Caco-2 (cell line): ENCODE measurements at places on chromosomes 13 and 19. TPM values are rescaled to one million over a fixed set of nuclear protein-coding genes. Genes with fewer than 3 reads are reported as not detected.

The CYP4F3 gene
- 0.65 and 0.93 TPM in 2 replicates for total RNA-seq

The ZNF576 gene
- total RNA-seq = 13.2 and 16.9 TPM in 2 replicates

The CEACAM7 gene
- 0.44 TPM in 1 of 2 replicates, not detected in the other for total RNA-seq

The LRRC25 gene
- not detected in 2 replicates for total RNA-seq

The SLC15A1 gene
- 12.3 and 12.9 TPM in 2 replicates for total RNA-seq

- no peak overlapping the region for H3K27ac ChIP-seq
- H3K4me1 ChIP-seq = no peaks in the 10 kb centered on the region
- H3K27me3 ChIP-seq = no peaks in the 10 kb centered on the region
- no peak for DNase-seq
- H3K4me3 ChIP-seq = no peak overlapping the region
- no peaks in the 10 kb centered on the region for H3K36me3 ChIP-seq
Measured at GRCh38 chr19:19543101-19543500, 5.0 kb downstream of the CILP2 start.

DNA sequence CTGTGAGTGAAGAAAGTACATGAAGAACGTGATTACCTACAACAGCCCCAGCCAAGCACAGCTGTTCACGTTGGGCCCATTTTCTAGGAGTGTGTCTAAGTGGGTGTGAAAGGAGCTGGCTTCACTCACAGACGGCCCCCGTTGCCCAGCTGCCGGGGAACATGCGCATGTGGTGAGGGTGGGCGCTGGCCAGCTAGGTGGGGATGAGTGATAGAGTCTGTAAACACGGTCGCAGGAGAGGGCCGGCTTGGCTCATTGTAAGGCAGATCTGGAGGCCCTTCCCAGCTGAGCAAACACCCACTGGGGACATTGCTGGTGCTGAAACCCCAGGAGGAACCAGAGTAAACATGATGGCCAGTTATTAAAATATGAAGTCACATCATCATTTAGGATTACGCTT, 160.5 kb downstream of the TEX29 start:
- H3K27ac ChIP-seq = no peak overlapping the region
- no peak overlapping the region for H3K4me3 ChIP-seq
- H3K4me1 ChIP-seq = no peaks in the 10 kb centered on the region

GRCh38 chr19:18373892-18374629, 11.9 kb upstream of the GDF15 start:
- peak; percentile 95 for DNase-seq
- H3K36me3 ChIP-seq = no peaks in the 10 kb centered on the region

DNA sequence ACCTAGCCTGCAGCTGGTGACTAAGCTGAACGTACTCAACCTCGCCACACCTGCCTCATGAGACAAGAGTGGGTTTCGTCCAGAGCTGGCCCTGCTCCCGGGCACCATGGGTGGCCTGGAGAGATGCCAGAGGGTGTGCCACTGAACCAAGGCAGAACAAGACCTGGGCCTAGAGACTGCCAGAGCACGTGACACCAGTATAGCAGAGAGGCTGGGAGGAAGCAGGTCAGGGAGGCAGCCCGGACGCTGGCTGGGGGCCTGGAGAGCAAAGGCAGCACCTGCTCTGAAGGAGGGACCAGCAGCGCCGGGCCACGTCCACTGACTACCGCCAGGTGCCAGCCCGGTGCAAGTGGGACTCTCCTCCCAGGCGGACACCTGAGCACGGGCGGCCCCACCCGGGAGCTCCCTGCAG, 7.3 kb upstream of the C13orf46 start:
- no peaks in the 10 kb centered on the region for H3K36me3 ChIP-seq
- no peak overlapping the region for H3K27ac ChIP-seq
- no peak overlapping the region for H3K4me3 ChIP-seq
- DNase-seq = peak; percentile 31
- H3K27me3 ChIP-seq = no peaks in the 10 kb centered on the region

DNA sequence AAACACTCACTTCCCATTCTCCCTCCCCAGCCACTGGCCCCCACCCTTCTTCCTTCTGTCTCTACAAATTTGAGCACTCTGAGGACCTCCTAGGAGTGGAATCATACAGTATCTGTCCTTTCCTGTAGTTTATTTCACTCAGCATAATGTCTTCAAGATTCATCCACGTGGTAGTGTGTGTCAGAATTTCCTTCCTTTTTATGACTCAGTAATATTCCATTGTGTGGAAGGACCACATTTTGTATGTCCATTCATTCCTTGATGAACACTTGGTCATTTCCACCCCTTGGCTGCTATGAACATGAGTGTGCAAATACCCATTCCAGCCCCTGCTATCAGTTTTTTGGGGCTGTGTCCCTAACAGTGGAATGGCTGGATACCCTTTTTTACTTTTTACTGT, 9.8 kb downstream of the KLF2 start:
- no peak overlapping the region for H3K4me3 ChIP-seq
- H3K27ac ChIP-seq = no peak overlapping the region
- H3K4me1 ChIP-seq = no peaks in the 10 kb centered on the region
- no peaks in the 10 kb centered on the region for H3K27me3 ChIP-seq

- H3K4me3 ChIP-seq = no peak overlapping the region
- no peak overlapping the region for H3K27ac ChIP-seq
- DNase-seq = no peak
- H3K27me3 ChIP-seq = no peaks in the 10 kb centered on the region
Measured at GRCh38 chr13:39631307-39631706, 24.2 kb upstream of the COG6 start.

GRCh38 chr13:99501848-99502301, 603 bp downstream of the TM9SF2 start:
- H3K4me3 ChIP-seq = peak overlapping the region; percentile 48
- no peaks in the 10 kb centered on the region for H3K27me3 ChIP-seq
- peak overlapping the region; percentile 98 for H3K27ac ChIP-seq
- peaks cover 22% of the 10 kb centered on the region for H3K4me1 ChIP-seq

GRCh38 chr13:98998831-98999638, 21.2 kb upstream of the DOCK9 start:
- H3K4me1 ChIP-seq = no peaks in the 10 kb centered on the region

DNA sequence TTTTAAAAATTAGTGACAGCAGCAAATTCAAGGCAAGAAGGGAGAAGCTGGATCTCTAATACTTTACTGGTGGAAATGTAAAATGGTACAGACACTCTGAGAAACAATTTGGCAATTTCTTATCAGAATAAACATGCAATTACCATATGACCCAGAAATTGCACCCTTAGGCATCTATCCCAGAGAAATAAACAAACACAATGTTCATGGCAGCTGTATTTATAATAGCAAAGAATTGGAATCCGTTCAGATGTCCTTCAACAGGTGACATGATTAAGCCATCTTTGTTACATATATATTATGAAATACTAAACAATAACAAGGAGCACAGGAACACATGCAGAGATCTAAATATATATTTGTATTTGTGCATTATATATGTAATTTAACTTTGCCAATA, 756.5 kb downstream of the SLITRK1 start:
- no peaks in the 10 kb centered on the region for H3K4me1 ChIP-seq
- H3K27me3 ChIP-seq = no peaks in the 10 kb centered on the region
- H3K36me3 ChIP-seq = no peaks in the 10 kb centered on the region
- DNase-seq = no peak
- no peak overlapping the region for H3K4me3 ChIP-seq
